ENCODE measurements at places on chromosomes 5 and 9. TPM values are rescaled to one million over a fixed set of nuclear protein-coding genes. Genes with fewer than 3 reads are reported as not detected.

CKS2 gene
- total RNA-seq, result 411 TPM

PPP3R2 gene
- not detected for total RNA-seq

KCTD16 gene
- total RNA-seq, result 2.3 TPM

ICE1 gene
- total RNA-seq, result 21.7 TPM

ABCA2 gene
- total RNA-seq, result 20.3 TPM

ROR2 gene
- total RNA-seq, result 0.38 TPM

DDX41 gene
- 124 TPM for total RNA-seq

PRKACG gene
- total RNA-seq, result not detected

PHF24 gene
- 0.28 TPM for total RNA-seq

PCDHGB4 gene
- 9.6 TPM for total RNA-seq

ANKRD34B gene
- total RNA-seq, result not detected

SLC25A2 gene
- total RNA-seq, result 0.19 TPM

SNCAIP gene
- 0.85 TPM for total RNA-seq

PFN3 gene
- not detected for total RNA-seq
